Activated CD4-positive, CD25-positive, alpha-beta regulatory T cell treated with anti-CD3 and anti-CD28 coated beads, Interleukin-2, amount 50 U/mL, for 72 hours (primary cell): ENCODE measurements at places on chromosomes 7 and 10.

GRCh38 chr7:137390076-137390475 lies 46.5 kb upstream of the PTN start:
- no peak for DNase-seq

DNA sequence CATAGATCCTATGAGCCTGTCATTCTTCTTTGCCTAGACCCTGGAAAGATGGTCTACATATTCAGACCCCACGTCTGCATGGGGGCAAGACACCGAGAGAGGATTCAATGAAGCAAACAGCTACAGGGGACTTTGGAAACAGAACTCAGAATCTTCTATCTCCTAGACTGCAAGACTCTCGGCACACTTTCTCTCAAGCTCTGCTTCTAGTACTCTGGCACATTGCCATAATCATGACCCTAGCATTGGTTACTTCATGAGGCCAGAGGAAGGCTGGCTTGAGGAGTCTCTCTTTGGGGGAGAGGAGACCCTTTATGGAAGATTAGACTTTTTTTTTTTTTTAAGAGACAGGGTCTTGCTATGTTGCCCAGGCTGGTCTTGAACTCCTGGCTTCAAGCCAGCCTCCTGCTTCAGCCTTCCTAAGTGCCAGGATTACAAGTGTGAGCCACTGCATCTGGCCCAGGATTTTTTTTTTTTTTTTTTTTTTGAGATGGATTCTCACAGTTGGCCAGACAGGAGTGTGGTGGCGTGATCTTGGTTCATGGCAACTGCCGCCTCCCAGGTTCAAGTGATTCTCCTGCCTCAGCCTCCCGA lies 20.7 kb downstream of the CCDC3 start:
- DNase-seq: no peak

GRCh38 chr10:99524050-99524666 lies 8.6 kb upstream of the NKX2-3 start:
- no peak for DNase-seq

GRCh38 chr7:81206667-81207360 lies 288.0 kb upstream of the SEMA3C start:
- DNase-seq: no peak

GRCh38 chr10:86671985-86672710 lies 3.8 kb downstream of the LDB3 start:
- no peak for DNase-seq

DNA sequence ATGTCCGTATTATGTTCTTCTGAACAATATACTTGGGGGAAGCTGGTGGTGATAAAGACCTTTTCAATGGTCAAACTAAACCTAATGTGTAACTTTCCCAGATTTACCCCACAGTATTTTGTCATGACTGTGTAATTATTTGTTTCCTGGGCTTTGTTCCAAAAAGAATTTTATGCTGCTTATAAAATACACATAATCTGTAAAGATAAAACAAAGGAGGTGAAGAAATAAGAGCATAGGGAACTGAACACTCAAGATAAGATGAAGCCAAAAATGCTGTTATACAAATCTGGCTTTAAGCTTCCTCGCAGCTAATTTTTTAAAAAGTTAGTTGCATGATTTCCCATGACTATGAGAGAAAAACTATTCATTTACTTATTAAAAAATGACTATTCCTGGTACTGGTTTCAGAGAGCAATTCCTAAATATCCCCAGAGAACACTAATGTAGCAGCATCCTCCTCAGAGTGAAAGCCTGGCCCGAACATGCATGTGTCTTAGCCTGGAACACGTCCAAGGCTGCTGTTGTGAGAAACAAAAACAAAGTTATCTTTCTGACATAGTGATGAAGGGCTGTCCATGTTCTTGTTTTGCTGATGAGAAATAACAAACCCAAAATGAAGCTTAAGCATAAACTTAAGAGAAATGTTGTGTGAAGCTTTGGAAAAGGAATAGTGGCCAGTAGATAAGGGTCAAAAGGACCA lies 33.9 kb downstream of the MALSU1 start:
- no peak for DNase-seq

DNA sequence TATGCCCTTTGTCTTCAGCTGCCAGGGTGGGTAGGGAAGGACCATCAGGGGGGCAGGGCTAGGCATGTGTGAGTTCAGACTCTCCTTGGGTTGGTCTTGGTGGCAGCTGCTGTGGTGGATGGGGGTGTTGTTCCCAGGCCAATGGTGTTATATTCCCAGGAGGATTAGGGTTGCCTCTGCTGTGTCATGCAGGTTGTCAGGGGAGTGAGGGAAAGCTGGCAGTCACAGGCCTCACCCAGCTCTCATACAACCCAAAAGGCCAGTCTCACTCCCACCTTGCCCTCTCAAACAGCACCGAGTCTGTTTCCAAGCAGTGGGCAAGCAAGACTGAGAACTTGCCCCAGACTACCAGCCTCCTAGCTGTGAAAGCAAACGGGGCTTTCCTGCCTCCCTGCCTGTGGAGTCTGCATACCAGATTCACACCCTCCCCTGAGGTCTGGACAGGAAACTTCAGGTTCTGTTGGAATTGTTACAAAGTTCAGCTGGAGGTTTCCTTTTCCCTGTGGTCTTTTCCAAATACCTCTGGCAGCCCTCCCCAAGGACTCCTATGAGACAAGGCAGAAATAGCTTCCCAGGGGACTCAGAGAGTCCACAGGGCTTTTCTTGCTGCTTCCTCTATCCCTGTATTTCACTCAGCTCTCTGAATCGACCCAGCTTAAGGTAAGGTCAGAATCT lies 1.4 kb downstream of the HYAL4 start:
- no peak for DNase-seq

GRCh38 chr7:746155-747061 lies 19.3 kb upstream of the PRKAR1B start:
- DNase-seq: no peak

DNA sequence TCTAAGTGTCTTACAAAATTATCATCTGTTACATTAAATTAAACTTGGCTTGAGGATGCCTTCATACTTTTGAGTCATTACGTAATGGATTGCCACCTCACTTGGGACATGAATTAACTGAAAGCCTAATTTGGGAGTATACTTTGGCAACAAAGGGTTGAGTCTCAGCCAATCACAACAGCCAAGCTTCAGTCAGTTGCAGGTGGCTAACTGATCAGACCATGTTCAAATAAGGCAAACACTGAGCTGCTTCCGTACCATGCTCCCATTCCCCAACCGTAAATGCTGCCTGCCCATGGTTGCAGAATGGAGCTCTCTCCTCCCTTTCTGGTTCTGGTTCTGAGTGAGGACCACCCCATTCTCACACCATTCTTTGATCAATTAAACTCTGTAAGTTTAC lies 92.9 kb upstream of the STK17A start:
- no peak for DNase-seq

DNA sequence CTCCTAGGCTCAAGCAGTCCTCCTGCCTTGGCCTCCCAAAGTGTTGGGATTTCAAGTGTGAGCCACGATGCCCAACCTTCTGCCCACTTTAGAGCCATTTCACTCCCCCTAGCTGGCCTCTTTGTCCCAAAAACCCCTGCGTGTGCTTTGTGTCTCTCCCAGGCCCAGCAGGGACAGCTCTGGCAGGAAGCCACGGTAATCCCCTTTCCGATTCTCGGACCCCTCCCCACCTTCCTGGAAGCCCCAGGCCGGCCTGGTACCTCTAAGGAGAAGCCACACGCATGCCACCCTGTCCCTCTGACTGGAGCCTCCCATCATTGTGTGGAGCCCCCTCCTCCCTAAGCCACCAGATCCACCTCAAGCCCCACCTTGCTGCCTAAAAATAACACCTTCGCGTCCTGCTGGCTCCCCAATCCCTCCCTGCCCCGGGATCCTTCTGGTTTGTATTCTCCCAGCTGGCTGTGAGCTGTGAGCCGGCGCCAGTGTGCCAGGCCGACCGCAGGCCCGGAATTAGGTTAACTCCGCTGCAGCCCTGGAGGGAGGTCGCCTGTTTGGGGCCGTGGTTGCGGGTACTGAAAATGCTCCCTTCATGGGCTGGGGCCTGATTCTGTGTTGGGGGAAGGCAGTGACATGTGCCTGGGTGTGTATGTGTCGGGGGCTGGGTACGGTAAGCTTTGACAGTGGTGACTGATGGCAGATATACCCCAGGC lies 16.4 kb upstream of the SRRM3 start:
- DNase-seq: no peak

GRCh38 chr7:2954433-2954853 lies 89.2 kb downstream of the CARD11 start:
- peak; percentile 29 for DNase-seq
